Sciatic nerve (tissue), 2 donors: ENCODE measurements at places on chromosomes 16 and 17.

- no peak for DNase-seq
These were observed 30.9 kb upstream of the FOXF1 start for GRCh38 chr16:86479419-86479818.

- no peak for DNase-seq
These were observed 8.0 kb downstream of the SECTM1 start for GRCh38 chr17:82325286-82326180.

DNA sequence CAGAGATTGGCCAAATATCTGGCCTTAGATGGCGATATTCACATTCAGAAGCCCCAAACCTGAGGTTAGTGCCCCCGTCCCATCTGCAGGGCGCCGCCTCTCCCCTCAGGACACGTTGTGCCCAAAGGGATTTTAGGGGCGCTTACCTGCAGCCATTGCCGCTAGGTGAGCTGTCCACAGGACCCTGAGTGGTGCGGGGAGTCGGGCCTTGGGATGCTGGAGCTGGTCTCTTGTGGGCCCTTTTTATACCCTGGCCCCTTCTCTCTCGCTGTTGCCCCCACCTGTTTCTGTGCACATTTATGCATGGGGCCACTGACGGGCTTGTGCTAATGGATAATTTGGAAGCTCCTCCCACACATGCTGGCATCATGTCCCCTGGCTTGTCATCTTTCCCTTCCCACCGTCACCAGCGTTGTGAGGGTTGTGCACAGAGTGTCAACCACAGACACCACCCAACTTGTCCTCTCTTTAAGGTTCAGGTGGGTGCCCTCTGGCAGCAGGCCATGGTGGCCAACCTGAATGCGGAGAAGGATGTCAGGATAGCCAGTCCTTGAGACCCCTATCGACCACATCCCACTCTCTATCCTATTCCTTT, at the start of gene CSHL1:
Gene CSHL1 (minus strand): TSS at position 218 of the 595 bp plus-strand sequence. CDS start 62 bp downstream, at position 156.
- peak; percentile 56 for DNase-seq

GRCh38 chr16:1505073-1505844, 12.1 kb downstream of the TELO2 start:
- no peak for DNase-seq

- no peak for DNase-seq
These were observed 6.8 kb upstream of the KRTAP17-1 start for GRCh38 chr17:41322094-41322902.

- no peak for DNase-seq
These were observed 192.6 kb downstream of the MYO1D start for GRCh38 chr17:32684087-32684958.
